Type B pancreatic cell (in vitro differentiated cells): ENCODE measurements at places on chromosomes 1 and 21.
A peak's percentile ranks its signal among the peaks of the same experiment; 100 is the strongest.

GRCh38 chr1:226666164-226666506 is 72.9 kb downstream of the ITPKB start:
- DNase-seq, result no peak

DNA sequence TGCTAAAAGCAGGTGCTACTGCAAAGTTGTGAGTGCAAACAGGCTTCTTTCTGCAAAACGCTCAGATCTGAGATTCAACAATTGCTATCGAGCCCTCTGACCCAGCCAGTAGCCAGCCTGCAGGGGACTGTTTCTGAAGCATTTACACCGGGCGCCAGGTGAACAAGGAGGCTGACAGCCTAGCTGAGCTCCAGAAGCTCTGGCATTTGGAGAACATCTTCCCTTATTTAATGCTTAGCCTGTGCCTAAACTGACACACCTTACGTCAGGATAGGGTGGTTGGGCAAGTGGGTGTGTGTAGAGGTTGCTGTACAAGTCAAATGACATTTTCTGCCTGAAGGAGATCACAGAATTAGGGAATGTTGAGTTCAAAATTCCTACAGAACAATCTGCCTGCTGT is 15.8 kb upstream of the PLA2G2C start:
- no peak for DNase-seq

DNA sequence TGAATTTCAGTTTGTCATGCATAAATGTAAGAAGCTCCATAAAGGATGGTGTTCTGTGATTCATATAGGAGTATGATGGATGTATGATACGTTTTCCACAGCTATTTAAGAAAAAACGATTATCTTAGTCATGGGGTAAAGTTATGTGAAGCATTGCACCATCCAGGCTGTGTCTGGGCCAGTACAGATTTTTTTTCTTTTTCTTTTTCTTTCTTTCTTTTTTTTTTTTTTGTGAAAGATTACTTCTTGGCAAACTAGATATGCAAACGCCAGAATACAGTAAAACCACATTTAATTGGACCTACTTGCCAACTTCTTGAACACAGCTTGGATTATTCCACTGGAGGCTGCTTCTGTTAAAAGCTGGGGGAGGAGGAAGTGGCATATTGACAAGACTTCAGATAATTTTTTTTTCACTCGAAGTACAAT is 14.9 kb downstream of the ZBTB18 start:
- DNase-seq, result no peak

DNA sequence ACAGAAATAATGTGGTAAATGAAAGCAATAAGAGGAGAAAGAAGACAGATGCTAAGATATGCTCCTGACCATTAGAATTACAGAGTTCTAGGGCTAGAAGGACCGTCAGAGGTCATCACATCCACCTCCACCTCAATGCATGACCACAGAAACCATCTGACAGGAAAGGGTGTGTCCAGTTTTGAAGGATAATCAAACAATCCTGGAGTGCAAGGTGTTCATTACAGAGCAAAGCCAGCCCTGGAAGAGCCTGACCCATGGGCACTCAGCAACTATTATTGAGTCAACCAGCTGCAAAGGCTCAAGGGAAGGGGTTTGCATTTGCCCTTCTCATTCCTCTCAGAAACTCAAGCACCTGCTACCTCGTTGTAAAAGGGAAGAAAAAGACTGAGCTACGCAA is 46.4 kb downstream of the TOR1AIP2 start:
- no peak for DNase-seq

DNA sequence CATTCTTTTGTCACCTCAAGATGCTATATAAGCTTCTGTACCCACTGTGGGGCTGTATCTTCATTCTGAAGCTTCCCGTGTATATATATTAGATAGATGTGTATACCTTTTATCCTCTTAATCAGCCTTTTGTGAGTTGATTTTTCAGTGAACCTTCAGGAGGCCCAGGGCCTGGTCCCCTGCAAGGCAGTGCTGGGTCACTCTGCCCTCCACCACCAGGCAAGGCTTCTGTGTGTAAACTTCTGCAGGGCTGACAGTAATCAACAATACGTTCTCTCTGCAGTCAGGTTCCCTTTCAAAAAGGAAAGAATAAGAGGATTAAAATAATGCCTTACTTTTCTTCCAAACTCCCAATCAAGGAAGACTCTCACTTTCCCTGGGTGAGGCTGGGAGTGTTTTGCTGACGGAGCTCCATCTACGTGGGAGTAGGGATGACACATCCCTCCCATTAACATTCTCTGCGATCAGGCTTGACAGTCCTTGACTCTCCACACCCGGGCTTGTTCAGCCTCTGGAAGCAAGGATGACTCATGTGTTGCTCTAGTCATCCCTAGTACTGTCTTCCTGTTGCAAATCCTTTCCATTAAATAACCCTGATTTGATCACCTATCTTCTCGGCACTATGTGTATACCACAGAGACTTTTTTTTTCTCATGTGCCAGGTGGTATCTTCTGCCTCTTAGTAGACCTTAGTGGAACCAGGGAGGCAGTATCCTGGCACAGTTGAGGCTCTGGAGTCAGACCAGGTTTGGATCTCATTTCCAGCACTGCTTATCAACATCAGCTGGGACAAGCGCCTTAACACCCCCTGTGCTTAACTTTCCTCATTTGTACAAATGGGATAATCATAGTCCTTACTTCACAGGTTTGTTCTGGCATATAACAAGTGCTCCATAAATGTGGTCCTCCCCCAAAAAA is 70.3 kb upstream of the KCNK1 start:
- DNase-seq, result no peak

GRCh38 chr1:236568285-236568894 is 35.9 kb downstream of the HEATR1 start:
- no peak for DNase-seq

DNA sequence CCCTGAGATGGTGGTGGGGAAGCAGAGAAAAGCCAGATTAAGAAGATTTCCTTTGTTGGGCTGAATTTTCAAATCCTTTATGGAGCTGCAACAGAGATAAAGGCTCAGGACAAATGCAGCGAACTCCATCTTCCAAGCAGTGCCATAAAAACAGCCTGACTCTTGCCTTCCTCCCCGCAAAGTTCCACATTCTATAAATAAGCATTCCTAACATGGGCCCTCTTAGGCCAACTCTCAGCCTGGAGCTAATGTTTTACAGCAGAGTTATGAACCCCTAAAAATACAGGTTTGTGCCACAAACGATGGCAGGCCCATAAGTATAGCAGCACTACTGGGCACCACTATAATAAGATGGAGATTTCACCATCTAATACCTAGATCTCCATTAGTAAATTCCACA is 27.2 kb downstream of the LMO4 start:
- DNase-seq, result no peak

- DNase-seq, result no peak
Measured at GRCh38 chr1:14138687-14139086, 438.7 kb downstream of the PRDM2 start.

GRCh38 chr1:246295968-246296367 is 211.1 kb downstream of the SMYD3 start:
- DNase-seq, result no peak

DNA sequence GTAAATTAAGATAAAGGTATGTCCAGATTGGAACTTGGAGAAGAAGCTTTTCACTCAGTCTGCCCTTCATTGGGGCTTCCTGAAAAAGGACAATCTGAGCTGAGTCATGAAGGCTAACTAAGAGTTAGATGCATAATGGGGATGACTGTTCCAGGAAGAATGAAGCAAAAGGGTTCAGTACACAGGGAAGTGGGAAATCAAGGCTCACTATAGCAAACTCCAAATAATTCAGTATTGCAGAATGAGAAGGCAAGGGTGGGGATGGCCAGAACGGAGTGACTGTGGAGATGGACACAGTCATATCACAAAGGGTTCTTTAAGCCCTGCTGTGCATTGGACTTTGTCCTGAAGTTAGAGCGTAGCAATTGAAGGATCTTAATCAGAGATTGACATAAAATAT is 158.3 kb downstream of the FGGY start:
- no peak for DNase-seq

DNA sequence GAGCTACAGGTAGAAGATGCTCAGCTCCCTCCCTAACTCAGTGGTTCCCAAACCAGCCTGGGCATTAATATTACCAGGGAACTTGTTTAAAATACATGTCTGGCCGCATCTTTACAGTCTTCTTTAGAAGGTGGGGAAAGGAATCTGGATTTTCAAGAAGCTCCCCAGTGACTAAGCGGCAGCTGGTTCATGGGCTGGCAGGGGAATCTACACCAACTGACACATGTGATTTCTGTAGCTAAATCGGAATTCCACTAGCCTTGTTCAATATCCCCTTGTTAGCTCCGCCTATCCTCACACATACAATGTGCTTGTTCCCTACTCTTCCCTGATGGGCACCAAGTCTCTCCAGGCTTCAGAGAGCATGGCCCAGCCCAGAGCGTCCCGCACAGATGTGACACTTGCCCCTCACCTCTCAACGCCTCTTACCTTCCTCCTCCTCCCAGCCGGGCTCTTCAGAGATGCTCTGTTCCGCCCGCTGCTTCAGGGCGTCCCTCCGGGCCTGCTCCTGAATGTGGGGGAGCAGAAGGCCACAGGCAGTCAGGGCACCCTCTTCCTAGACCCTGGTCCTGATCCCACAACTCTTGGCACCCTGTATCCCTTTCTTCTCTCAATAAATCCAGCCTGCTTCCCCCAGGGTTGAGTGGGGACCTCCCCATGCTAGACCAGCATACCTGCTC is 15.3 kb downstream of the TSSK3 start:
- no peak for DNase-seq

GRCh38 chr1:225699336-225699735 is 46.4 kb upstream of the ENAH start:
- DNase-seq, result no peak

DNA sequence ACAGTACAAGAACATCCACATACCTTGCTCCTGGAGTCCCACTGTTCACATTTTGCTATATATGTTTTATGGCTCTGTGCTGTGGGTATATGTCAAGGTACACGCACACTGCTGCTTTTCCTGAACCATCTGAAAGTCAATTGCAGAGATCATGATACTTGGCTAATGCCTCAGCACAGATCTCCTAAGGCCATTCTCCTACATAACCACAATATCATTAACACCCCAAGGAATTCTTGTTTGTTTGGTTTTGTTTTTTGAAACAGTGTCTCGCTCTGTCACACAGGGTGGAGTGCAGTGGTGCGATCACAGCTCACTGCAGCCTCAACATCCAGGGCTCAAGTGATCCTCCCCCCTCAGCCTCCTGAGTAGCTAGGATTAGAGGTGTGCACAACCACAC is 16.0 kb downstream of the CTNNBIP1 start:
- no peak for DNase-seq

DNA sequence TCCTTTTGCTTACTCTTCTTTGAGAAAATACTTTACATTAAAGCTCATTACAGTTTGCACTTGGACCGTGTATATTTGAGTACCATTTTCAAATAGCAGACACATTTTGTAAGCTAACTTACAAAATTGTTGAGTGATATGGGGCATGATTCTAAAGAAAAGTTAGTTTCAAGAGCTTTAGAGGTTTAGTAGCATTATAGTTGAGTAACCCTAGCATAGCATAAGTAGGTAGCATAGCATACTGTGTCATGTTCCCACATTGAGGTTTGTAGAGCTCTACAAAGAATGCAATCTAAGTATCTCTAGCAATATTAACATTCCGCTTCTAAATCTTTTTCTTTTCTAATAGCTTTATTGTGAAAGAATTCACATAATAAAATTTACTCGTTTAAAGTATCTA is 92.0 kb downstream of the ITSN1 start:
- no peak for DNase-seq

DNA sequence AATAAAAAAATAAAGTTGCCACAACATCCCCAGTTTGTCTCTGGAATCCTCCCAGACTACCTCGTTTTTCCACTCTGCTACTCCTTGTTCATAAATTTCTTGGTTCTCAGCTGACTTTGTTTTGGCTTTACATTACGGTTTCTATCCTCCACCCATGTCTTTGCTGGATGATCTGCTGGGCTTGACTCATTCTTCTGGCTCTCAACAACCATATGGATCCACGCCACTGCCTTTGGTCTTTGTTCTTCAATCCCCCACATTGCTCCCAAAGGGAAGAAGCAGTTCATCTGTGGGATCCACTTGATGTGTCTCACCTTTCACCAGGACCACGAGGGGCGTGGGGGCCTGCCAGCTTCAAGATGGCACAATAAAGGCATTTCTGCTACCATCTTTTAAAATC is 67.1 kb upstream of the NBL1 start:
- DNase-seq, result no peak

- DNase-seq, result no peak
Measured at GRCh38 chr1:65163201-65163805, 15.3 kb downstream of the AK4 start.

- DNase-seq, result no peak
Measured at GRCh38 chr1:6144647-6145395, 35.3 kb downstream of the CHD5 start.

- peak; percentile 71 for DNase-seq
Measured at GRCh38 chr1:62687421-62687902, 724 bp downstream of the DOCK7 start.

- DNase-seq, result no peak
Measured at GRCh38 chr1:150127868-150128267, 21.8 kb upstream of the PLEKHO1 start.

GRCh38 chr1:89833183-89834082 is 12.6 kb downstream of the LRRC8D start:
- no peak for DNase-seq

DNA sequence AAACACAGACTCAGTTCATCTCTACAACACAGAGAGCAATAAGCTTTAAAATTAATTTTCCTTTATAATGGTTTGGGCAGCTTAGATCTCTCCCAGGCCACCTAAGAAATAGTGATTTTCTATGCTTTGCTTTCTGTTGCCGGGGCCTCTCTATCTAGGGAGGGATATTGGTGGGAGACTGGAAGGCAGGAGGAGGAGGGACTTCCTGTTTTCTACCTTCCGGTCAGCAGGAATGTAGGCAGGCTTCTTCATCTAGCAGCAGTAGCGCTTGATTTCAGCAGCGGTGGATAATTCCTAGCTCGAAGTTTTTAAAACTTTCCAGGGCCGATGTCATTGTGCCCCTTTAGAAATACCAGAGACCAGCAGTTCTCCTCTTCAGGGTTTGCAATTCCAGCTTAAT is 5.1 kb upstream of the DESI2 start:
- no peak for DNase-seq

GRCh38 chr21:33135925-33136324 is 66.0 kb downstream of the OLIG1 start:
- no peak for DNase-seq

- no peak for DNase-seq
Measured at GRCh38 chr1:2406451-2407041, 5.8 kb downstream of the PEX10 start.

DNA sequence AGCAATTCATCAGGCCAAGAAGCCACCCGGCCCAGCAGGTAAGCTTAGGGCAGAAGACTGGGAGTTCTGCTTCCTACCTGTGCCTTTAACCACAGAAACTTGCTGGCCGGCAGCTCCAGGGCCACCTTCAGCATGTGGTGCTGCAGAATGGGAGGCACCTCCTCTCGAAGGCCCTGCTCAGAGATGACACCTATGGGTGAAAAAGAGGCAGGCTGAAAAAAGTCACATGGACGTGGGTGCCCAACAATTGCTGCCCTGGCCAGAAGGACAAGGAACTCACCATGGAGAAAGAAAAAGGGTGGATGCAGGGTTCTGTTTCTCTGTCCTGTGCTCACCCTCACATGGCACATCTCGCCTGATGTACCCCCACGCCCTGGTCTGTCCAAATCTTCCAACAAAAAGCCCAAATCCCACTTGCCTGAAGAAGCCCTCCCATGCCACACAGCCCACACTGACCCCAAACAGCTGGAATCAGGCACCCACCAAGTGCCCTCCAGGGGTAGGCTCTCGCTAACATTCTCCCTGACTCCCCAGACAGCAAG is 33.0 kb downstream of the URB1 start:
- DNase-seq, result no peak
